ENCODE measurements at places on chromosomes 6 and 20.

DNA sequence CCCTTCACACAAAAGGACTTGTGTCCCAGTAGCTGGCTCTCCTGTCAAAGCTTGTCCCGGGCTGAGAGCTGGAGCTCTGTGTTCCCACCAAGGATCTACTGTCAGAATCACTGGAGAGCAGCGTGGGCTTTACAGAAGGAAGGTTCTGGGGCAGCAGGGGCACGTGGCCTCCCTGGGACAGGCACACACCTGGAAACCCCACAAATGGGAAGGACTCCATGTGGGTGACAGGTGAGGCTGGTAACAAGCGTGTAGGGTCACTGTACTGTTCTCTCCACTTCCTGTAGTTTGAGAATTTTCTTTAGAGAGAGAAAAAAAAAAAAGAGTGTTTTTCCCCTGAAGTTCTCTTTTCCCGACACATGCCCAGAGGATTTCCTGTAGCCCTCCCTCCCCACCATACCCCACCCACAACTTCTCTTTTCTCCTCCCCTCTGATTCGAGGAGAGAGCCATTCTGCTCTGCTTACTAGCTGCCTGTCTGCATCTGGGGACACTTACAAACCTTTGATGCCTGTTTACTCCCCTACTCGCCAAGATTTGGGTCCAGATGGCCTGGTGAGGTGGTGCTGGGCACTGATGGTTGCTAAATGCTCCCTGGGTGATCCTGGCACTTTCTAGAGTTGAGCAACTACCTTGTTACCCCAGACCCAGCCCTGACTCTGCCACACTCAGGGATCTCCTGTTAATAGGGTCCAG, 84.1 kb upstream of the SIRPA start:
- DNase-seq: no peak

GRCh38 chr20:761418-762381, 6.6 kb downstream of the SLC52A3 start:
- no peak for DNase-seq

DNA sequence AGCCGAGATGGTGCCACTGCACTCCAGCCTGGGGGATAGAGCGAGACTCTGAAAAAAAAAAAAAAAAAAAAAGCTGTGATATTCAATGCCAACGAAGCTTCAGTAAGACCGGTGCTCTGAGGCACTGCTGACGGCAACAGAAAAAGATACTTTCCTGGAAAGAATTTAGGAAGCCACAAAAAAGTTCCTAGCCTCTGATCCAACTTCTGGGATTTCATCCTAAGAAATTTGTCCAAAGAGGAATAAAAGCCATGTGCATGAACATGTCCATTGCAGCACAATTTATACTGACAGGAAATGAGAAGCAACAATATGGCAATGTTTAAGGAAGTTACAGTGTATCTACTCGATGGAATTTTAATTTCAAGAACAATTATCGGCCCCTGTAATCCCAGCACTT, 24.5 kb upstream of the CARMIL1 start:
- no peak for DNase-seq

- no peak for DNase-seq
Measured at GRCh38 chr6:122374307-122374706, 25.1 kb upstream of the HSF2 start.

DNA sequence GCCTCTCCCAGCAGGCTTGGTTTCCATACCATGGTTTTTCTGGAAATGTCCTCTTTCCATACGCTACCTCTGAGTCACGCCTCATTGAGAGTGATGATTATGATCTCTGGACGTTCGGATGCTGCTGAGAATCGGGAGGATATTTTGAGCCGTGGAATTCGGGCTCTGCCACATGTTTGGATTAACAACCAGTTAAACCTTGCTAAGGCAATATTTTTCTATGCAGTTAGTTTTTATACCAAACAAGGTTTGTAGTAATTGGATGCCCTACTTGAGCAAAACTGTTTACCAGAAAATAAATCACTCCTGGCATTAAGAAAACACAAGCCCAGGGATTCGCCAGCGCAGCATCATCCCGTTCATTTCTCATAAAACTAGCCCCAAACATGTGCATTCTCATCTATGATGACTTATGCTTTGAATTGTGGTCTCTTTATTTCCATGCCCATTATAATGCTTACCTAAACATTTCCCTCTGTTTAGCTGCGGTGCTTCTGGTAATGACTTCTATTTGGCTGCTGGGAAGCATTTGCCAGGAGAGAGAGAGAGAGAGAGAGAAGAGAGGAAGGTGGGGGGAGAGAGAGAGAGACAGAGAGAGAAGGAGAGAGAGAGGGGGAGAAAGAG, 198.9 kb downstream of the CLIC5 start:
- no peak for DNase-seq

DNA sequence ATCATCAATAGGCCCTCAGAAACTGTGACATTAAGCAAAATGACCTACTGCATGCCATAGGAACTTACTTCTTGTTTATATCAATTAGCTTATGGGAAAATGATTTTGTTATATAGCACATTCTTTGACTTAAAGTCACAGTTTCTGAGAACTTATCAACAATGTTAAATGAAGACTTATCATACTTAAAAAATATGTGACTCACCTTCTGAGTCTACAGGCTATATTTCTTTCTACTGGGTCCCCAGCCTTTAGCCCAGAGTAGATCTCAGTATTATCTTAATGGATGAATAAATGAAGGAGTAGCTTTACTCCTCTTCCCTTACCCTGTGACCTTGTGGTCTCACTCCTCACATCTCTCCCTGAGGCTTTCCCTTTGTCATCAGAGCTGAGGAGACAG, 180.2 kb downstream of the MAFB start:
- DNase-seq: no peak

- no peak for DNase-seq
Measured at GRCh38 chr6:168016176-168016620, 18.7 kb downstream of the KIF25 start.

DNA sequence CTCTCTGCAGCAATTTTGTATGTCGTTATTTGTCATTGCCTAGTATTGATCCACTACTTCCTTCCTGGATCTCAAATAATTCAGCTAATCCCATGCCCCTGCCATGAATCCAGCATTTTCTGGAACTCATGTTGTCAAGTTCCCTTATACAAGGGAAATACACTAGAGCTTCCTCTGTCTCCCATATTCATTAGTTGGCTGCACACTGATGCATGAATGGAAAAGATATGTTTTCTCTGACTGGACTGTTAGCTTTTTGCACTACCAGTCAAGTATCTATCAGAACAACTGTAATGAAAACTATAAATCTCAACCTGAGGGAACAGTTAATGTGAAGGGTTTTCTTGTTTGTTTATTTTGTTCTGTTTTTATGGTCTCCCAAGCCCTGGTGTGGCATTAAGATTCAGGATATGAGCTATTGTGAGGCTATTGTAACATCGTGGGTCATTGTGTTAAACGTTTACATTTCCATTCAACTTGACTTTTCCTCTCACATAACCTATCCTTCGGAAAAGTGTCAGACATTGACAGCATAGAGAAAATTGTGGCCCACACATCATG, 102.5 kb upstream of the FAM8A1 start:
- DNase-seq: no peak

GRCh38 chr20:44215125-44215524, 4.6 kb upstream of the OSER1 start:
- DNase-seq: peak; percentile 73

DNA sequence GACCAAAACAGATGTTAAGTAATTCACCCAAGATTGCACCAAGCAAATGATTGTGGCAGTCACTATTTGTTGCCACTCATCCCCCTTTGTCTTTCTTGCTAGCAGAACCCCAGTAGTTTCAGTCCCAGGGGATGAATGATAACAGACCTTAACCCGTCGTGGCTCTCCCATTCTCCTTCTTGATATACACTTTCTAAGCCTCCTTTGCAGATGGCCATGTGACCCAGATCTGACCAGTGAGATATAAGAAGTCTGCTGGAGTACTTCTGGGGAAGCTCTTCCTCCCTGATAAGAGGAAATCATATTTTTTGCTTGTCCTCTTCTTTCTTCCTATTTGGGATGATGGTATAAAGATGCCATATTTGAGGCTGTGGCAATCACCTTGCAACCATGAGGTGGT, 9.6 kb upstream of the SH3BGRL2 start:
- DNase-seq: no peak

DNA sequence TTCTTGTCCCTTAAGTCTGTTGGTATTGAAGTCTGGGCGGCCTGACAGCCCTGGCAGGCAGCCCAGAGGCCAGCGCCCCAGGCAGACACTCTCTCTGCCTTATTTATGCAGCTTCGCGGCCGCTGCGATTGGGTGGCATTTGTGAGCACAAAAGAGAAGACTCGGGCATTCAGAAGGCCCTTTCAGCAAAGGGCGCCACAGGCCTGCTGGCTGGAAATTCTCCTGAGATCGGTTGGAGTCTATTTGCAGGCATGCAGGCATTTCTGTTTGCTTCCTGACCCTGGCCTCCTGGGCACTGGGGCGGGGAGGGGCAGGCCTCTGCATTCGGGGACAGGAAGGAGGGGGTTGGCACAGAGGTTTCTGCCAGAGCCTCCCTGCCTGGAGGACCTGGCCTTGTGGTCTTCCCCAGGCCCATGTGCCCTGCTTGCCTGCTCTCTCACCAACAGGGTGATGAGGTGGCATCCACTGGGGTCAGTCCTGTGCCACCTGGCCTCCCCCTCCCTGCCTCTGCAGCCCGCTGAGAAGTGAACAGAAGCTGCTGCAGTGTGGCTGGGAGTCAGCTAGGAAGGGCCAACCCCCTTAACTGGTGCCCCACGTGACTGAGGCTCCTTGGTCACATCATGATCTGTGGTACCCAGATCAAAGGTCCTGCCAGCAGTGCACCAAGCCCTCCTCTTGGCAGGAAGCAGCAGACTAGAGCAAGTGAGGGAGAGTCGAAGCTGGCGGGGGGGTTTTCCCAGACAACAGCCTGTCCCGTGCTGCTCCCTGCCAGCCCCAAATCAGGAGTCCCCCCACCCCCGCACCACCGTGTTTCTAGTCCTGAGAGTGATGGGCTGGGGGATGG, 16.6 kb upstream of the CCDC167 start:
- DNase-seq: peak; percentile 76

DNA sequence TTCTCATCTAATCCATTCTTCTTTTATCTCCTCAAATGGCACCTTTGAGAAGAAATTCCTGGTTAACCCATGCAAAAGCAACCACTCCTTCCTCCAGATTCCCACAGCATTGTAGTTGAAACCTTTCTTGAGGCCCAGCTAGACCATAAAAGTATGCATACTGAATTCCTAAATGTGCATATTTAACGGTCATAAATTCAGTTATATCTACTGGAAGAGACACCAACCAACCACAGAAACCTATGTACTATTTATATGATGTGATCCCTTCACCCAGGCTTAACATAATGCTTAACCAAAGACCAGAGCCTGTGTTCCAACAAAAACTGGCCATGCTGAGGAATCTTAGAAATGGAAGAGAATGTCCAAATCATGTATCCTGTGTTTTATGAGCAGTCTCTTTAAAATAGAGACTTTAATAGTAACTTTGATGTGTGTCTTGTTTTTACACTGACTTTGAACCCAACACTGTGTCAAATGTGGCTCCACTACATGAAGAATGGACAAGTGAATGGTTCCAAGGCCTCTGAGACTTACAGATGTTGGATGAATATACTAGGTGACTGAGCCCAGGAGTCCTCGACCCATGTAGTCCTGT, 11.4 kb upstream of the TAF8 start:
- DNase-seq: no peak

DNA sequence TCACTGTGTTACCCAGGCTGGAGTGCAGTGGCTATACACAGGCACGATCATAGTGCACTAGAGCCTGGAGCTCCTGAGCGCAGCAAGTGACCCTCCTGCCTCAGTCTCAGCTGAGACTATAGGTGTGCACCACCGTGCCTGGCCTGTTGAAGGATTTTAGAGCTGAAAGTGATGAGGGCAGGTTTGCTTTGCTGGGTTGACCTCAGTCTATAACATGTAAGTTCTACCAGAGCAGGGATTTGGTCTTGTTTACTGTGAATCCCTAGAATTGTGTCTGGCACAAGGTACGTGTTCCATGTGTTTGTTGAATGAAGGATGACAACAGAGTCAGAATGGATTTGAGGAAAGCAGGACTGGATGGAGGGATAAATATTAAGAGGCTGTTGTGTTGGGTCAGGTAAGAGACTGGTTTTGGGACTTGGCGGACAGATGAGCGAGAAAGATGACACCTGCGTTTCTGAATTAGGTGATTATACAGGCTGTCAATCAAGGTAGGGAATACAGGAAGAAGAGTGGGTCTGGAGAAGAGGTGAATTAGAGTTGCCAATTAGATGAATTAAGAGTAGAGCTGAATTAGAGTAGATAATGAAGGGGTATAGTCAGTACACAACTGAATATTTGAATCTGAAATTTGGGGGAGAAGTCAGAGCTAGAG, 6.5 kb downstream of the ASXL1 start:
- DNase-seq: no peak

DNA sequence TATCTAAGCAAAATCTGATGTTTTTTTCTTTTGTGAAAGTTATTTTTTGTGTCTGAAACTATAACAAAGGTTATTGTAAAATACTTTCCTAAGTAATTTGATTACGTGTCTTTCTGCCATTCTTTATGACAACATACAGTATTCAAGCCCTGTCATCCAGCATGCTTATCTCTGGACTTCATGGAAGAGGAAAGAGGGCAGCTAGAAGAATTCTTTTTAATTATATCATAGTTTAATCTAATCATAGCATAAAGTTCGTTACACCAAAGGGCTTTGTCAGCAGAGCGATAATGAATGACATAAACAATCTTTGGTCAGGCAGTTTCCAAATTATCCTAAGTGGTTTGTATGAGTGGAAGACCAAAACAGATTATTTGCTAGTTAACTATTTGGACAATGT, 3.5 kb downstream of the ENPP3 start:
- no peak for DNase-seq

DNA sequence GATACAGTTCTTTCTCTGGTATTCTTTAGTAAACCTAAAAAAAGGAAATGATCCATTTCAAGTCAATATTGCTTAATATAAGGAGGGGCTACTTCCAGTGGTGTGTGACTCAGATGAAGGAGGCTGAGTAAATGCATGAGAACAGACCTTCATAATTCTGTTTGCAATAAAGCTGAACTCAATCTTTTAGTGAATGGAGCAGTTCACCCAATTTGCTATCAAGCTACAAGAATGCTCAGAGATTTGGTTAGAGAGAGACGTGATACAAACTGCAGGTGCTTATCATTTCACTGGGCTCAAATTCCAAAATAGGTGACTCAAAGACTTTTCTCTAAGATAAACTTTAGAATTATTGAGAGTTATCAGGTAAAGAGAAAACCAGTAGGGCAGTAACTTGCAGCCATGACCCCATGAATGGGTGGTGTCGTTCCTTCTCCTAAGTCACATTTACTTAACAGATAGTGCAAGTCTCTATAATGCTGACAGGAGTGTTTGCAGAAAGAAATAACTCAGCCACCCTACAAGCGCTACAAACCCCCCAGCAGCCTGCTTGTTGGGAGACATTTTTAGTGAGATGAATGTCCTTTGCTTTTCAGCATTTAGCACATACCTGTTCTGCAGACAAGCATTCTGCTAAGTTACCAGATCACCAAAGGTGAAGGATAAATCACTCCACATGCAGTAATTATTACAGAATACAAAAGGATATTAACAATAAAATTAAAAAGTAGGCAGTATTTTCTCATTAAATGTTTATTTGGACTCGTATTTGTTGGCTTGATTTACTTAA, 16.4 kb upstream of the BLOC1S5 start:
- no peak for DNase-seq

GRCh38 chr6:3325210-3325609, 66.5 kb downstream of the PSMG4 start:
- DNase-seq: peak; percentile 79
